Activated CD4-positive, alpha-beta memory T cell treated with anti-CD3 and anti-CD28 coated beads for 36 hours (primary cell): ENCODE measurements at places on chromosomes 13 and 19.

DNA sequence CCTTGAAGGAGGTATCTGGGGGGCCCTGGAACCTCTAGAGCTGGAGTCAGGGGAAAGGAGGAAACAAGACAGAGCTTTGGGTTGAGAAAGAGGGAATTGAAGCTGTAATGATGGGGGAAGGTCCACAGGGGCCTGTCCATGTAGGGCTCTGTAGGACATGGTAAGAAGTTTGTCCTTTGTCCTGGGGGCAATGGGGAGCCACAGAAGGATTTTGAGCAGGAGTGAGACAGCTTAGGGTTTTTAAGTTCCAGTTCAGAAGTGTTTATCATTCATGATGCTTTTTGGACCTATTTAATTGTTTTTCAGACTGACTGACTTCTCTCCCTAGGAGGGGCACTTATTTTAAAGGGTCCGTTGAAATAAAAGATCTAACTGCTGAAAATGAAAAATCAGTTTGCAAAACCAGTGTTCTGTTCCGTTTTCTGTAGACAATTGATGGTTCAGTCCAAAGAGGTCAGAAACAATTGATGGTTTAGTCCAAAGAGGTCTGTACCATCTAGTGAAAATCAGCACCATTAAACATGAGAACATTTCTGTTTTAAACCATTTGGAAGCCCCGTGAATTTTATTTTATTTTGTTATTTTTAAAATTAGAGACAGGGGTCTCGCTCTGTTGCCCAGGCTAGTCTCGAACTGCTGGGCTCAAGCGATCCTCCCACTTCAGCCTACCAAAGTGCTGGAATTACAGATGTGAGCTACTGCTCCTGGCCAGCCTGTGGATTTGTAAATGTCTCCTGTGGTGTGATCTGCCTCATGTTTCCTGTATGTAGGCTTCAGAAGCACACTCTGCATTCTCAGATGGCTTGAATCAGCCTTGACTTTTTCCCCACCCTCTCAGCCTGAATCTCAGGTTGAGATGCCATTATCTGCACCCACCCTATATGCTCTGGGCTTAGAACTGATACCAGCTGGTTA is 8.4 kb downstream of the PLD3 start:
- DNase-seq, result no peak

DNA sequence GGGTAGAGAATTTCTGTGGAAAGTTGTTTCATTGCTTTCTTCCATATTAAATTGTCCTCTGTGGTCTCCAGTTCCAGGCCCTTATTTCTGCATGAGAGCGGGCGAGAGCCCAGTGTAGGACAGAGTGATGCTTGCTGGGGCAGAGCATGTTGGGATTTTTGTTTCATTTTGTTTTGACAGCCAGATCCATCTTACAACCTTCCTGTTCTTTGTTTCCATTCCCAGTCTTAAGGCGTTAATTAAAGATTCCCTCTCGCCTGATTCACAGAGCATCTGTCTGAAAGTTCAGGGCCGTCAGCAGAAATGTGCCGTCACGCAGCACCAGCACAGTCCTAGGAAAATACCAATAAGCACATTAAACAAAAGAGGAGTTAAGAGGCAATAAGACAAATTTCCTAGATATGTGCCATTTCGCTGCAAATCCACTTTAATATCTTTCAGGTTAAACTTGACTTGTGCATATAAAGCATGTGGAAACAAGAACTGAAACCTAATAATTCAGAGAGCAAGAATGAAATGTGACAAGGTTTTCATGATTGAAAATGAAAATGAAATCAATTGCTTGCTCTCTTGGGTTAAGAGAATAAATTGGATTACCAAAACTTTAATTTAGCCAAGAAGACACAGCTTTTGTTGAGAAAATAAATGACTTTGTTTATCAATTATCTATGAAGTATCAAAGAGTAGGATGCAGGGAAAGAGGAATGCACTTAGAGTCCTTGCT is 210.7 kb upstream of the SLC10A2 start:
- DNase-seq, result no peak

DNA sequence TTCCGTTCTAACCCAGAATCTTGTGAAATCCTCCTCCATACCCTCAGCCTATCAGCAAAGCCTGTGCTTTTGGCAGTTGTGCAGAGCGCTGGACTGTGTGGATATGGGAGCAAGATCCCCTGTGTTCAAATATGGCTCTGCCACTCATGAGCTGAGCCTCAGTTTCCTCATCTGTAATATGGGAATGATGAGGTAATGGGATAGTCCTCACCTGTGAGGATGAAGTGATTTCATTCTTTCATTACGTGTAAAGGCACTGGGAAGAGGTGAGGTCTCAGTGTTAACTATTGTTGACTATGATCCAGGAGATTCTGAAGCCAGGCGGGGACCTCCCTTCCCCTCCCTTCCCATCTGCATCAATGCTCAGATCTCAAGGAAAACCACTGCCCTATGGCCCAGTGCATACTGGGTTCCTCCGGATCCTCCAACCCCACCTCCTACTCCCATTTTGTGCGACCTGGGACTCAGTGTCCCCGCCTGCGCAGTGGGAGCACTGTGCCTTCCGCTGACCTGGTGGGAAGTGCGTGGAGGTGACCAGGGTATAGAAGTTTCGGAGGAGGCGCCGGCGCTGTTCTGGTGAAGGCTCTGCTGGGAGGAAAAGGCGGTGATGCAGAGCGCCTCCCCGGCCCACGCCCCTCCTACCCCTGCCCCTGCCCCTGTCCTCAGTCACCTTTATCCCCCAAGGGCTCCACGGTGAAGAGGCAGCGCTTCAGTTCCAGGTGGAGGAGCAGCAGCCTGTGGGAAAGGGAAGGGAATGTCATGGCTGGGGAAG is 5.0 kb downstream of the FUZ start:
- no peak for DNase-seq

GRCh38 chr19:1760020-1760419 is 6.7 kb downstream of the ONECUT3 start:
- DNase-seq, result no peak
